ENCODE measurements at places on chromosomes 1 and 21. TPM values are rescaled to one million over a fixed set of nuclear protein-coding genes. Genes with fewer than 3 reads are reported as not detected.

GPR37L1 gene
- total RNA-seq: not detected

RSRP1 gene
- 33.8 TPM for total RNA-seq

HSPA6 gene
- 1.5 TPM for total RNA-seq

PTCH2 gene
- total RNA-seq: not detected

HAPLN2 gene
- total RNA-seq: not detected

ATP6V1G3 gene
- total RNA-seq: not detected

MAEL gene
- 0.13 TPM for total RNA-seq

OR2M5 gene
- not detected for total RNA-seq

CD53 gene
- total RNA-seq: not detected

TP73 gene
- total RNA-seq: 0.27 TPM

ADAMTS4 gene
- not detected for total RNA-seq

LCE4A gene
- total RNA-seq: not detected

NBPF6 gene
- not detected for total RNA-seq

PIGR gene
- not detected for total RNA-seq

SNX7 gene
- total RNA-seq: 36.1 TPM

CAMTA1 gene
- total RNA-seq: 59.2 TPM

SGIP1 gene
- not detected for total RNA-seq

CENPS gene
- 45.9 TPM for total RNA-seq

HHIPL2 gene
- 1.3 TPM for total RNA-seq

All from HT1080 (cell line).